ENCODE measurements at places on chromosomes 6 and 20.

DNA sequence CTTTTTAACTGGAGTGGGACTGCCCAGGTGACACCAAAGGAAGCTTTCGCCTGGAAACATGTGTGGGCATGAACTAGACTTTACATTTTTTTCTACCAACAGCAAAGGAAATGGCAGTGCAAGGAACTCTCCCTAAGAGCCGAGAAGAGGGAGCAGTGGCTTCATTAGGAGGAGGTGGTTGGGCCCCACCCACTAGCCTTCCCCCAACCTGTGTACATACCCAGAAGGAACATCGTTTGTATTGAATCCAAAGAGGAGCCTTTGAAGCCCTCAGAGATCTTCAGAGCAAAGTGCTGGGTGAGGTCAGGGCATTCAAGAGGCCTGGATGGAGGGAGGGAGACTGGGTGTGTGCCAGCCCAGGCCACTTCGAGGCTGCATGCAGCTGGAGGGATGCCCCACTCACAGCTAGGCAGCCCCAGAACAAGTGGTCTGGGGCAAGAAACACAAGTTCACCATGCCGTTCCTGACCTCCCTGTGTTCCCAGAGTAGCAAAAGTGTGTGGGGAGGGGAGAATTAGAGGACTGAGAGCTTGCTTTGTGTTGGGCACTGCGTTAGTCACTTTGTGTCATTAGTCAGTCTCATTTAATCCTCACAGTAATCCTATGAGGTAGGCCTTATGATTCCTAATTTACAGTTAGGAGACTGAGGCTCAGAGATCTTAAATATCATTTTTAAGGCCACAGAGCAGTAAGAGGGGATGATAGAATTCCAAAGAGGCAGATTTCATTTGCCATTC is 191.6 kb upstream of the SUPT3H start:
- no peak for DNase-seq

DNA sequence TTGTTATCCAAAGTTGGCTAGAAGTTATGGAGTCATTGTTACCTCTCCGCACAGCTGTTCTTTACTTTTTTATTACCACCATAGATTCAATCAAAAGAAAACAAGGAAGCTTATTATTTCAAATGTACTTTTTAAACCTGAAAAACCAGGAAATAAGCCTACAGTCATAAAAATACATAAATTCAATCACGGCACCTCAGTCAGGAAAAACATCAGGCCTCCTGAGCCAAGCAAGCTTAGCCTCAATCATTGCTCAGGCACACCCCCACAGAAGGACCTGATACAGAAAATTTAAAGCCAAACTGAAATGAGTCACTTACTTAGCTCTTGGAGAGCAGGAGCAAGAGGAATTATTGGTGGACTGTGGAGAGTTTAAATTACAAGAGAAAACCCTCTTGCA is 44.3 kb downstream of the MARCKS start:
- no peak for DNase-seq

- DNase-seq, result no peak
Observed at GRCh38 chr6:34231566-34232336, 4.9 kb upstream of the HMGA1 start.

DNA sequence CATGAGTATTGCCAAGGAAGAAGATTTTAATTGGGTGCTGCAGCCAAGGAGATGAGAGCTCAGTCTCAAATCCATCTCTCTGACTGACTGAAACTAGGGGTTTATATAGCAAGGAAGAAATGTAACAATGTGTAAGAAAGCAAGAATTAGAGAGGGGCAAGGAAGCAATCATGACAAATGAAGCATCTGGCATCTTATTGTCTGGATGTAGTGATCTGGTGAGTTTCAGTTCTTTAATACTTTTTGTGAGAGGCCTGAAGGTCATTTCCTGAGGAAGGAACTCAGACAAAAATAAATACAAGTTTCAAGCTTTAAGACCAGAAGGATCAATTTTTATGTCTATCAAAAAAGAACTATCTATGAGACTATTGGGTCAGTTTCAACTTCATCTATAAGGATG is 64.2 kb downstream of the HTR1E start:
- no peak for DNase-seq

DNA sequence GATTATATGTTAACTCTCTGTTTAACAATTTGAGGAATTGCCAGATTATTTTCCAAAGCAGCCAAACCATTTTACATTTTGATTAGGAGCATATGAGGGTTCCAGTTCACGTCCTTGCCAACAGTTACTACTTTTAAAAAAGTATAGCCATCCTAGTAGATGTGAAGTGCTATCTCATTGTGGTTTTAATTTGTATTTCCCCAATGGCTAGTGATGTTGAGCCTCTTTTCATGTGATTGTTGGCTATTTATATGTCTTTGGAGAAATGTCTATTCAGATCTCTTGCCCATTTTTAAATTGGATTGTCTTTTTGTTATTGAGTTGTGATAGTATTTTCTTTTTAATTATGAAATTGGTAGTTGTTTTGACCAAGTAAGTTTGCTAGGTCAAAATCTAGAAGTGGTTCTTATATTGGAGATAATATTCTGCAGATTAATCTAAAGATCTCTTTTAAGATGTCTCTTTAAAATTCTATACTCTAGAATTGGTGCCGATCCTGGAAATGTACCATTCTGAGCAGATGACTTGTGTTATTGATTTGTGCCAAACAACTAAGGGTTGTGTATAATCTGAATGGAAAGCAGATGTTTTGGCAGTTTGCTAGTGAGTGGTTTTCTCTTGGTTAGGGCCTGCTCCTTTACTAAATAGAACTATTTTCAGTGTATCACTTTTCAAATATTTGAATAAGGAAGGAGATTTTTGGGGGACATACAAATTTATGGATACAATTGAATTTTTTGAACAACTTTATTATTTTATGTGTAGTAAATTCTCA is 99.5 kb downstream of the CDKAL1 start:
- DNase-seq, result no peak
